HFFc6 (cell line): ENCODE measurements at places on chromosomes 1 and 21. TPM values are rescaled to one million over a fixed set of nuclear protein-coding genes. Genes with fewer than 3 reads are reported as not detected.

DNA sequence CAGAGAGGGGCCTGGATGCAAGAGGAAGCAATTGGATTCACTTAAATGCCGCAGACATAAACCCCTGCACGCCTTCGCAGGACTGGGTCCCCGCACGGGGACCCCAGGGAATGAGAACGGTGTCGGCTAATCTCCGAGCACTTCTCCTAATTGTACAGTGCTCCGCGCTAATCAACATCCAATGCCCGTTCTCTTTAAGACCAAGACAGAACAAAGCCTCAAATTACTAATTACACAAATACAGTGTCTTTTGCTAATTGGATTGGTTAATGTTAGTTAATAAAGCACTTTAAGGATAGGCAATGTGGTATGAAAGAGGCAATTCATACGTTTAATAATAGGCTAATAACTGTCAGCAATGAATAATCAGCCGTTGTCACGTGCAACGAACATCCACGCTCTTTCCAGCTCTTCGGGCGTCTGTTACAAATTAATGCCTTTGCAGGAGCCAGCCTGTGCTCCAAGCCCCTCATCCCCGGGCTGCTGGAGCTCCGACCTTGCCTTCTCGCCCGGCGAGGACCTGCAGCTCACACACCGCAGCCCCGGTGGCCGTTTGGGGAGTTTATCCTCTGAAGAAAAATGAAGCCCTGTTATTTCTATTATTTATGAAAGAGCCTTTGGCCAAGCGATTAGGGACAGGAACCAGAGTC lies 157.8 kb downstream of the PRDM16 start:
- no peak for DNase-seq
- H3K4me3 ChIP-seq = no peak overlapping the region
- H3K4me1 ChIP-seq = no peaks in the 10 kb centered on the region
- no peaks in the 10 kb centered on the region for H3K36me3 ChIP-seq
- no peak overlapping the region for H3K27ac ChIP-seq

DNA sequence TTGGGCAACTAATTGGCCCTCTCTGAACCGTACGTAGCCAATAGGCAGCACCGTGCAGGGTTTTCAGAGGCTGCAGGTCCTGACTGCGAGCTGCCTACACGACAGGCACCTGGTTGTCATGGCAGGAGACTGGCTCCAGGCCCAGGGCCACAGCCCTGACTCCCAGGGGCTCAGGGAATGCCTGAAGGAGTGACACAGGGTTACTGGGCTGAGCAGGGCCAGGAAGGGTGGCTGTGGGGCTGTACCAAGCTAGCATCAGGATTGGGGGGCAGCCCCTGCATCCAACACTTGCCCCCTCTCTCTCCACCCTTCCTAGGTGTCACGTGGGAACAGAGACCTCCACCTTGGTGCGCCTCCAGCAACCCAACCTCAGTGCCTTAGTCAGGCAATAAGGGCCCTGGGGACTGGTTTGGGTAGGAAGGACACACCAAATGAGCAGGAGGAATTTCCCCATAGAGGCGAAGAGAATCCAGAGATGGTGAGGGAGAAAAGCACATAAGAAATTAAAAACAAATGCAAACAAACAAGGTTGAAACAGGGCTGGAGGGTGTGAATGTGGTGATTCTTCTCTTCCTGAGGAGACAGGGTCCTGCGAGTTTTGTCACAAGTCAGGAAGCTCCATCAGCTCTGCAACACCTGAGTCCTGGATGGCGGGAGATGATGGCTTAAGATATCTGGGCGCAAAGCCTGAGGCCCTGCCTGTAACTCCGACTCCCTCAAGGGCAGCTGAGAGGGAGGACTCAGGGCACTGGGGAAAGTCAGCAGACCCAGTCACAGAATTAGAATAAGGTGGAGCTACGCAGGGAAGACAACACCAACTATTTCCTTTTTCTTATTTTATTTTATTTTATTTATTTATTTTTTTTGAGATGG lies 19.7 kb upstream of the RNU1-4 start:
- H3K36me3 ChIP-seq = no peaks in the 10 kb centered on the region
- peak; percentile 0 for DNase-seq
- H3K27ac ChIP-seq = no peak overlapping the region
- H3K27me3 ChIP-seq = peaks cover 43% of the 10 kb centered on the region

DNA sequence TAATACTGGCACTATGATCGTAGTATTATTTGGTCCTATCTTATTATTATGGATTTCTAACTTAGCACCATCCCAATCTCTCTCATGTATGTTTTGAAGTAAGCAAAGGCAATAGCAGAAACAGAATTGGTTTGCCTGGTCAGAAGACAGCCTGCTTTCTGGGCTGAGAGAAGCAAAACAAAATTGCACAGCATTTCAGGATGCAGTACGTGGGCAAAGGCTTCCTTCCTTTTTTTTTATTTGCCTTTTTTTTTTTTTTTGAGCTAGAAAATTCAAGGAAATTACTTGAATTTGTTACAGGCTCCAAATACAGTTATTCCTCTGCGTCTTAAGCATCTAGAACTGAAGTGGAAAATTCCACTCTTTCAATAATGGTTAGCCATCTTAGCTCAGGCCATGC lies 8.8 kb downstream of the CDA start:
- no peak overlapping the region for H3K4me3 ChIP-seq
- peaks cover 36% of the 10 kb centered on the region for H3K4me1 ChIP-seq
- no peak overlapping the region for H3K27ac ChIP-seq
- peaks cover 5% of the 10 kb centered on the region for H3K27me3 ChIP-seq
- H3K36me3 ChIP-seq = peaks cover 17% of the 10 kb centered on the region

Gene MMP23B
- total RNA-seq = 4.1 and 5.1 TPM in 2 replicates
